ENCODE measurements at places on chromosomes 12 and 14.
A peak's percentile ranks its signal among the peaks of the same experiment; 100 is the strongest.

- no peak for DNase-seq
These were observed 9.1 kb downstream of the ADSS1 start for GRCh38 chr14:104732931-104733681.

DNA sequence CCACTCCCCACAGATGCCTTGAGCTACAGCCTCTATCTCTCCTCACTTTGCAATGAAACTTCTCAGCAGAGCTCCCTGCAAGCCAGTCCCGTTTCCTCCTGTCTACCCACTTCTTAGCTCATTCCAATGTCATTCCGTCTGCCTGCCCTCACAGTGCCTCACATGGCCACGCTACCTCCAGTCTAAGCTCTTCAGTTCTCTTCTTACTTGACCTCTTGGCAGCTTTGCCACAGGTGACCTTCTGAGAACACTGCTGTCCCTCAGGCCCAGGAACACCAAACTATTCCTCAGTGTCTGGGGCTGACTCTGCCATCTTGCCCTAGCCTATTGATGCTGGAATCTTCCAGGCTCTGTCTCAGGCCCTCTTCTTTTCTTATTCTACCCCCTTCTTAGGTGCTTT is 110.1 kb downstream of the EGLN3 start:
- no peak for DNase-seq

- DNase-seq = no peak
These were observed 1.0 kb upstream of the SINHCAF start for GRCh38 chr12:31326736-31327659.

DNA sequence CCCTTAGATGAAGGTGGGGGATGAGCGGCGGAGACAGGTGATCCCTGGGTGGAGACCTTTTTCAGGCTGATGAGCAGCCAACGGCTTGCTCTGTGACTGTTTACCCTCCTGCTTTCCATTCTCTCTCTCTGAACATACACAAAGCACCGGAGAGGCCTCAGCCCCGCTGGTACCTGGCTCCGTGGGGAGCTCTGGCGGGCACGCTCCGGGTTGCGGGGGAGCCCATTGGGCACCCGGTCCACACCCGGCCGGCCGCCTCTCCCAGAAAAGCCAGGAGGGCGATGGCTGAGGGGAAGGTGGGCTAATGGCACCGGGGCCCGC is 545 bp downstream of the SMARCC2 start:
- no peak for DNase-seq

GRCh38 chr14:95237958-95238340 is 80.6 kb upstream of the DICER1 start:
- DNase-seq = no peak

- no peak for DNase-seq
These were observed 31.6 kb downstream of the TBC1D15 start for GRCh38 chr12:71871116-71871515.

DNA sequence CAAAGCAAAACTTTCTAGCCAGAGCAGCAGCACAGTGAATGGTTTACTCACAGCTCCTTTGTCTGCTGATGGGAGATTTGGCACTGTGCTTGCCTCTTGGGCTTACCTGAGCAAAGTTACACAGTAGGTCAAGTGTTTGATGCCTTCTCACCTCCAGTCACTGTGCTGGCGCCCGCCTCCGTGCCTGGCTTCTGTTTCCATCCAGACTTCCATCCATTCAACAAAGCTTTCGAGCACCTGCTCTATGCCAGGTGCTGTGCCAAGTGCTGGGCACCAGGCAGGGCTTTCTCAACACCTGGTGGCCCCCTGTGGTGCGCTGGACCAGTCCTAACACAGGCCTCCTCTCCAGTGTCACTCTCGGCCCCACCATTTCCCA is 199.2 kb upstream of the EEA1 start:
- no peak for DNase-seq

- no peak for DNase-seq
These were observed 110.4 kb upstream of the TMCC3 start for GRCh38 chr12:94760786-94761185.

GRCh38 chr14:66495218-66496098 is 9.3 kb downstream of the CCDC196 start:
- peak; percentile 47 for DNase-seq

DNA sequence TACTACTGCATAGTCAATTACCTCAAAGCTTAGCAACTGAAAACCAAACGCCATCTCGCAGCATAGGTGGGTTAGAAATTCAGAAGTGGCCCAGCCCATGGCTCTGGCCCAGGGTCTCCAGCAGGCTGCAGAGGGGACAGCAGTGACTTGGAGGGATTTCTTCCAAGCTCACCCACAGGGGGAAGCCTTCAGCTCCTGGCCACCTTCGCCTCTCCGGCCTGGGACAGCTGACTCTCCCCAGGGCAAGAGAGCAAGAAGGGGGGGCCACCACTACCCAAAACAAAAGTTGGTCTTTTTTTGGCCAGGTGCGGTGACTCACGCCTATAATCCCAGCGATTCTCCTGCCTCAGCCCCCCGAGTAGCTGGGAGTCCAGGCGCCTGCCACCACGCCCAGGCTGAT is 32.2 kb upstream of the ANKRD9 start:
- no peak for DNase-seq

DNA sequence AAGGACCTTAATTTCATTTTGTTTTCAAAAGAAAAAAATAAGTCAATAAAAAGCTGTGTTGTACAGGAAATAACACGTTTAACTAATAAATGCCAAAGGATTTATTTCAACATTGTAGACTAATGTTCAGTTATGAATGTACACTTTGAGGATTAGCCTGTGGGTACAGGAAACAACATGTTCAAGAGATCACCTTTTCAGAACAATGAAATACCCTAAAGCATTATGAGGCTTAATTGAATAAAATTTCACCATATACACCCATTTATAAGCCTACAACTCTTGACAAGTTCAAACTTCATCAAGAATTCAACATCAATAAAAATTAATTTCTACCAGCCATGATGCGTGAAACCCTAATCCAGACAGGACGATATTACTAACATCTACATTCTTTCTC is 56.6 kb upstream of the SLC6A15 start:
- DNase-seq = no peak

- no peak for DNase-seq
These were observed 321.0 kb upstream of the RTL1 start for GRCh38 chr14:101224356-101225156.

GRCh38 chr12:85979641-85980040 is 105.5 kb downstream of the NTS start:
- DNase-seq = no peak

DNA sequence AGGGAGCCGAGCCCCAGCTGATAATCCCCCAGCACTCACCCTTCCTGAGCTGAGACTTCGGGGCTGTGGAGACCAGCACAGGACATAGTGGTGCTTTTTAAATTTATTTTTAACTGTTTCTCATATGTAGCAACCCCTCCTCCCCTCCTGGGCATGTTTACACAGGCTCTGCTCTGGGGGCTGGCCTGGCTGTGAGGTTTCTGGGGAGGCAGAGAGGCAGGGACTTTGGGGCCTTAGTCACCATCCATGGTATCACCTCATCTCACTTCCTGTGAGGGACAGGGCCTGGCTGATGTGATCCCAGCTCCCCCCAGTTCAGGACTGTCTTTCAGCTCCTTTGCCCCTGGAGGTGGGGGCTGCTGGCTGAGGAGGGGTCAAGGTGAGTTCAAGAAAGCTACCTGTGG is 20.4 kb downstream of the VASH1 start:
- DNase-seq = no peak

- DNase-seq = no peak
These were observed 398.9 kb upstream of the CCDC196 start for GRCh38 chr14:66087231-66087630.

DNA sequence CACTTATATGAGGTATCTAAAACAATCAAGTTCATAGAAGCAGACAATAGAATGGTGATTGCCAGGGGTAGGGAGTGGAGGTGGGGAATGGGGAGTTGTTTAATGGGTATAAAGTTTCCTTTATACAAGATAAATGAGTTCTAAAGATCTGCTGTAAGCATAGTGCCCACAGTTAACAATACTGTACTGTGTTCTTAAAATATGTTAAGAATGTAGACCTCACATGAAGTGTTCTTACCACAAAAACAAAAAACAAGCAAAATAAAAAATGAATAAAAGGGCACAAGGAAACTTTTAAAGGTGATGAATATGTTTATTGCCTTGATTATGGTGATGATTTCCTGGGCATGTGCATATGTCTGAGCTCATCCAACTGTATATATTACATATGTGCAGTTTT is 211.8 kb downstream of the MSRB3 start:
- DNase-seq = no peak

DNA sequence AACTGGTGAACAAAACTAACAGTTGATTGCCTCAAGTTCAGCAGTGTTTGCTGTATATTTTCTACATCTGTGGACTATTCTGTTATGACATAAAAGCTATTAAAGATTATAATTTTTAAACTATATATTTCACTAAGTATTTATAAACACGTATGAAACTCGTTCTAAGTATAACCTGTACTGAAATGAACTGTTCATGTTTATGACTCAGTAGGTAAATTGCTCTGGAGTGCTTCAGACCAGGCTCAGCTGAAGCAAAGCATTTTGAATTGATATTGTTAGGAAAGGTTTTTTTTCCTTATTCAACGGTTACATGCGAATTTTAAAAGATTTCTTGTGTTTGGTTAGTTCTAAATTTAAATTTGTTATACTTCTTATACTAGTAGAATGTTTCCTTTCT is 151.3 kb downstream of the RAD51B start:
- no peak for DNase-seq

DNA sequence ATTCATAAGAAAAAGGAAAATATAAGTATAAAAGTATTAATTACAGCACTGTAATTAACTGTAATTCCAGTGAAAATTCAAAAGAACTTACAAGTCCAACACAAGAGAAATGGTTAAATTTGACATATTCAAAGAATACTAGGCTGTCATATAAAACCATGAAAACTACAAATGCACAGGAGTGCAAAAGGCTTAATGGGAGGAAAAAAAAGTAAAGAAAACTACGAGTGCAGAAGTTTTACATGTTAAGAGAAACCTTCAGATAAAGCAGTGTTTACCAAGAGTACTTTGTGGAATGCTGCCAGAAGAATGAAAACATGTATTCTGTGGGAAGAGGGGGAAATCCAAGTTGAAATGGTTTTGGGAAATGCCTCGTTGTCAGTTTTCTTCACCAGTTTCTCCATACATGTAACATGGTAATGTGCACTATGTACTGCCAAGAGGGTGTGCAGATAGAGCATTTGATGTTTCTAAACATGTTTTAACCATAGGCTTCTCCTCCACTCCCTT is 9.1 kb downstream of the HEATR5A start:
- DNase-seq = no peak

- no peak for DNase-seq
These were observed 151.6 kb downstream of the FOXA1 start for GRCh38 chr14:37443461-37443860.

DNA sequence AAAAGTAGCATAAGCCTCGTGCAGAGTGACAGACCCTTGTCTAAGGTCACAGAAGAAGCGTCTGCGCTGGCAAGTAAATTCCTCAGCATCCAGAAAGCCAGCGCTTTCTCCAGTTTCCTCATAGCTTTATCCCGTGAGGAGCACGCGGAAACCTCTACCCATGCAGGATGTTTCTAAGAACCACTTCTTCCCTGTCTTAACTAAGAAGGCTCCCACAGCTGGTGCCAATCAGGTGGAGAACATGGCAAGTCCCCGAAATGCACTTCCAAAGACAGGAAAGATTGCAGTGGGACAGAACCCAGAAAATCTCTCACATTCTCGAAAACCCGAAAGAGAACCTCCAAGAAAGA is 968 bp upstream of the ARID4A start:
- DNase-seq = peak; percentile 14

DNA sequence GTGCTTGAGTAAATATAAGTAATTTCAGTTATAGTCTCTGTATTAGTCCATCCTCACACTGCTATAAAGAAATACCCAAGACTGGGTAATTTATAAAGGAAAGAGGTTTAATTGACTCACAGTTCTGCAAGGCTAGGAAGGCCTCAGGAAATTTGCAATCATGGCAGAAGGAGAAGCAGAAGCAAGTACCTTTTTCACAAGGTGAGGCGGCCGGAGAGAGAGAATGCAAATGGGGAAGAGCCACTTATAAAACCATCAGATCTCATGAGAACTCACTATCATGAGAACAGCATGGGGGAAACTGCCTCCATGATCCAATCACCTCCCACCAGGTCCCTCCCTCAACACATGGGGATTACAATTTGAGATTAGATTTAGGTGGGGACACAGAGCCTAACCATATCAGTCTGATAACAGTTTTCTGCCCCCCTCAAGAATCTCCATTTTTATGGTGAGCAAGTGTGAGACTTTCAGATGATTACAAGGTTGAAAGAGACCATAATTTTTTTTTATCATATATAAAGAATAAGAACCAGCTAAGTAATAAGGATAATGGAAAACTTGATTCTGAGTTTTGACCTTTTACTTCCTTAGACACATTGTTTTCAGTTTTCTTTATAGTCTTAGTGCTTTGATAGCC is 35.6 kb downstream of the LEMD3 start:
- DNase-seq = no peak

- no peak for DNase-seq
These were observed 108.3 kb downstream of the SLC15A4 start for GRCh38 chr12:128715485-128715884.

- DNase-seq = no peak
These were observed 68.7 kb upstream of the JDP2 start for GRCh38 chr14:75359098-75359497.

DNA sequence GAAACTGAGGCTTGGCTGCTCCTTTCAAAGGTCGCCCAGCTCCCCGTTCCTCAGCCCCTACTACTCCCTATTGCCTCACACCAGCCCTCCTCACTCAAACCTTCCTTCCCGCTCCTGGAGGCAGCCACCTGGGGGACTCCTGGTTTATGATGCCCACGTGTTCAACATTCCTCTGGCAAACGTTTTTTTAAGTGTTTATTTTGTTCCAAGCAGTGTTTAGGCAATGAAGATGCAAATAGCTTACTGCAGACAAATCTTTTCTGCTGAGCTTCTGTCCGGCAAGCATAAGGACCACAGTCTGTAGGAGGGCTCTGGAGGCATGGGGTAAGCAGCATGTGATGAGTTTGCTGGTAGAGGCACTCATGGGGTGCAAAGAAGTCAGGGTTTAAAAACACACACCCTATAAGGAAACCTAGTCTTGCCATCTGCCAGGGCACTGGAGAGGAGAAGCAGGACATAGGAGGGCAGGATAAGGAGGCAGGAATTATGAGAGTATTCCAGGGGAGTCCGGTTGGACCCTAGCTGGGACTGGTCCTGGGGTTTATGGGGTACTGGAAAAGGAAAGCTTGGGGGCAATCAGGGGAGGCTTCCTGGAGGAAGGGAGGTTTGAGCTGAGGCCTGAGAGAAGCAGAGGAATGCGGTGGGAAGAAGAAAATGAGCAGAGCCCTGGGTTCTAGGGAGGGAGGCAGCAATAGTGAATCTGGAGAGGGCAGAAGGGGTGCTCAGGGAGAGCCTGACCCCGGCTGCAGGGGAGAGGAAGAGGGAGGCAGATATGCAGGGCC is 123.3 kb downstream of the NCOR2 start:
- DNase-seq = peak; percentile 38

GRCh38 chr12:9749640-9750039 is 11.1 kb downstream of the CD69 start:
- DNase-seq = no peak

DNA sequence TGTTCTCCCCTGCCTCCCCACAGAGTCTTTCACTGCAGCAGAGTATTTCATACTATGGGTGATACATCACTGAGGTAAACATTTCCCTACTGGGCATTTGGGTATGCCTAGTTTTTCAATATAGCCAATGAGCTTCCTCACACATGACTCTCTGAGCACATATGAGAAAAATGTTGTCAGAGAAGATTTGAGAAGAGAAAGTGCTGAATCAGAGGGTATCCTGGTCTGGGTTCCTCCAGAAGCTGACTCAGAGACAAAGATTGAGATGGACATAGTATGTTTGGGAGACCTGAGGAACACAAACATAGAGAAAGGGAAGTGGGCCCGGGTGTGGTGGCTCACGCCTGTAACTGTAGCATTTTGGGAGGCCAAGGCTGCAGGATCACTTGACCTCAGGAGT is 12.6 kb downstream of the SLC8B1 start:
- peak; percentile 78 for DNase-seq

Measured in AG08396 (cell line).